ENCODE measurements at places on chromosomes 5 and 9. TPM values are rescaled to one million over a fixed set of nuclear protein-coding genes. Genes with fewer than 3 reads are reported as not detected.

The SLC4A9 gene
- total RNA-seq = not detected

The CAMK2A gene
- total RNA-seq = 0.59 TPM

- no peak for DNase-seq
These were observed 586.6 kb upstream of the CDH18 start for GRCh38 chr5:20574576-20574975.

DNA sequence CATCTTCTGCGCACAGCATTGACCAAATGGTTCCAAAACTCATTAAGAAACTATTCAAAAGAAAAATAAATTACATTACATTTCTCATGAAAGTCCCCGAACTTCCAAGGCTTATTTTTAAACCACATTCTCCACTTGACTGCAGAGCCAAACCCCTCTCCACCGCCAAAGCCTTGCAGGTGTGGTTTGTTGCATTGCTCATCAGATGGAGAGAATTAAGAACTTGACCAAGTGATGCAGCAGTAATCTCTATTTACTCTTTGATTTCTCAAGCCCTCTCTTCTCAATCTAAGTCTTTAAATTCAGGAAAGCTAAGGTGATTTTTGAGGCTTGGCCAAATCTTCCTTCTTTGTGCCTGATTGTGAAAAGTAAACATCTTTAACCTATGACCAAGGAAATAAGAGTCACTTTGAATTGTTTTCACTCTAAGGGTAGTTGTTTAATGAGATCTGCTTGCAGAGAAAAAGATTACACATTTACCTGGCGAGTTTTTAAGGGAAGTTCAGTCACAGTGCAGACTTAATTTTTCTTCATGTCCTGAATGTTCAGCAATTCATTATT, 290.5 kb upstream of the ITGA1 start:
- no peak for DNase-seq

DNA sequence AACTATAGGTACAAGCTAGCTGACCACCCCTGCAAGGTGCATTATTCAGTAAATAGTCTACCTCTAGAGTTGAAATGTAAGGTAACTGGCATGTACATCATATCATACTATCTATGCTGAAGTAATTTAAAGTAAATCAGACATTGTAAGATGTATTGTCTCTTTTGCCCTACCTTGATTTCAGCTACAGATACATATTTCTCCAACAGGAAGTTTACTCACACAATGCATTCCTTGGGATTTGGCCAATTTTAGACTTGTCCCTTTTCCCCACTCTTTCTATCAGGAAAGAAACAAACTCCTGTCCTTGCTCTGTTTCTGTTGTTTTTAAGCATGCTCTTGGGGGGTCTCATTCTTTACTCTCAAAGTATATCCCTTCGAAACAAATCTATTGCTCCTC, 58.5 kb upstream of the TSLP start:
- DNase-seq = no peak

GRCh38 chr9:25570802-25571201, 107.4 kb downstream of the TUSC1 start:
- DNase-seq = no peak
